ENCODE measurements at places on chromosomes 2 and 18.

- H3K27me3 ChIP-seq = peaks cover 18% of the 10 kb centered on the region
- H3K36me3 ChIP-seq = no peaks in the 10 kb centered on the region
- peaks cover 5% of the 10 kb centered on the region for H3K4me1 ChIP-seq
- no peak overlapping the region for H3K27ac ChIP-seq
Measured at GRCh38 chr2:176758426-176758825, 454.2 kb upstream of the HNRNPA3 start.

- H3K36me3 ChIP-seq = no peaks in the 10 kb centered on the region
- no peaks in the 10 kb centered on the region for H3K27me3 ChIP-seq
- DNase-seq = no peak
Measured at GRCh38 chr18:60894254-60894945, 438.8 kb upstream of the CDH20 start.

DNA sequence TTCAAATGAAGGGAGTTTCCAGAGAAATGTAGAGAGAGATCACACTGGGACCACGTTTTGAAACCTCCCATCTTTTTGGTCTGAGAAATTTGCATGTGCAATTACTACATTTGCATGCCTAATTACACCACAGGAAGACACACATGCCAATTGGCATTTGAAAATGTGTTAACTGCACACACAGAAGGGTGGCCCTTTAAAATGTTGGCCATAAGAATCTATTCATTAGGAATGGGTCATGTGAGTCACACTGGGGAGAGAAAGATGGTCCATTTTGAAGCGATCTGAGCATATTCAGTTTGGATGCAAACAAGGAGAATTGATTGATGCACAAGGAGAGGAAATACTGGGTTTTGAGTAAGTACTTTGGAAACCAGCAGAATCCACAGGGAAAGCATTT lies 1407.1 kb upstream of the ACVR2A start:
- H3K27ac ChIP-seq = no peak overlapping the region
- no peaks in the 10 kb centered on the region for H3K4me1 ChIP-seq
- no peak for DNase-seq
- H3K4me3 ChIP-seq = no peak overlapping the region
- H3K27me3 ChIP-seq = no peaks in the 10 kb centered on the region

DNA sequence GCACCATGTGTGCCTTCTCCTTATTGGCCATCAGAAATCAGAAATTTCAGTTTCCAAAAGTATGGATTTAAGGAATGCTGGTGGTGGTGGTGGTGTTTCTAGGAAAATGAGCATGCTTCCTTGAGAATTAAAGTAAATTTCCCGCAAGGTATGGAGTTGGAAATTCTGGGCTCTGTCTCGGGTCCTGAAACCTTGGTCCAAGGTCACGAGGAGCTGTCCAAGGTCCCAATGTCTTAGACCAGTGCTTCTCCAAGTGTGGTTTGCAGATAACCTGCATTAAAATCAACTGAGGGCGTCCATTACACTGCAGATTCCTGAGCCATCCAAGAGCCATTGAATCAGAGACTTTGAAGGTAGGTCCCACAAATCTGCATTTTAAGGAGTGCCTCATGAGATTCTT lies 210.9 kb upstream of the PKDCC start:
- H3K4me1 ChIP-seq = peaks cover 5% of the 10 kb centered on the region
- DNase-seq = no peak
- no peaks in the 10 kb centered on the region for H3K36me3 ChIP-seq

- DNase-seq = no peak
- H3K27ac ChIP-seq = no peak overlapping the region
- H3K4me1 ChIP-seq = peaks cover 11% of the 10 kb centered on the region
- H3K27me3 ChIP-seq = peaks cover 2% of the 10 kb centered on the region
Measured at GRCh38 chr2:101038455-101039255, 36.6 kb downstream of the RPL31 start.

DNA sequence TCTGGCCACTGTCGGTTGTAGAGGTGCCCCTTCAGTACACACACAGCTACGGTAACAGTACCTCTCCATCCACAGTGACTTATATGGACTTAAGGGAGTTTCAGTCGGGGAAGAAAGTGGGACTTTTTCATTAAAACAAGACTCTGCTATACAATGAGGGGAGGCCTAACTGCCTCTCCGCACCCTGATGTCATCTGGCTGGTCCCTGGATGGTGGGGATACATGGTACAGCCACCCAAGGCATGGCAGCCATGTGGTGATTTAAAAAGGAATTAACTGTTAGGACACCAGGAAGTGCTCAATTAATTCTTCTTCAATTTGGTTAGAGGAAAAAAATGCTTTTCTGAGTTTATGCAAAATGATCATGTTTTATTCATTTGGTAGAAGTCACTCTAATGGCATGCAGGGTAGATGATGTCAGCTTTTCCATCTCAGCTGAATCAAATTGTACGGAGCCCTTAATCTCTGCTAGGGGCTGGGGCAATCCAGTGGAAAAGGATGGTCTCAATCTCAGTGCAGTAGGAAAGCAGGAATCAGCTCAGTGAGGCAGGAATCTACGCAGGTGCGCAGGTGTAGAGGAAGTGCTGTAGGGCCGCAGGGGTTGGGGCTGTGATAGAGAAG lies 243.9 kb downstream of the PRKCE start:
- H3K27me3 ChIP-seq = no peaks in the 10 kb centered on the region
- H3K27ac ChIP-seq = no peak overlapping the region
- no peak overlapping the region for H3K4me3 ChIP-seq
- peaks cover 26% of the 10 kb centered on the region for H3K4me1 ChIP-seq
- no peaks in the 10 kb centered on the region for H3K36me3 ChIP-seq

- H3K27me3 ChIP-seq = no peaks in the 10 kb centered on the region
- peaks cover 23% of the 10 kb centered on the region for H3K36me3 ChIP-seq
- H3K4me1 ChIP-seq = no peaks in the 10 kb centered on the region
Measured at GRCh38 chr2:174439950-174440349, 44.4 kb downstream of the SCRN3 start.

- peaks cover 4% of the 10 kb centered on the region for H3K4me1 ChIP-seq
- DNase-seq = no peak
- H3K27ac ChIP-seq = no peak overlapping the region
- no peaks in the 10 kb centered on the region for H3K36me3 ChIP-seq
Measured at GRCh38 chr2:229715895-229716507, 1.6 kb upstream of the DNER start.

GRCh38 chr18:25470062-25470461 lies 118.1 kb upstream of the ZNF521 start:
- H3K4me1 ChIP-seq = no peaks in the 10 kb centered on the region
- DNase-seq = no peak
- H3K27ac ChIP-seq = no peak overlapping the region
- H3K4me3 ChIP-seq = no peak overlapping the region

GRCh38 chr18:10265560-10266333 lies 188.7 kb upstream of the APCDD1 start:
- no peak overlapping the region for H3K4me3 ChIP-seq
- no peaks in the 10 kb centered on the region for H3K36me3 ChIP-seq
- no peak overlapping the region for H3K27ac ChIP-seq
- no peak for DNase-seq
- peaks cover 7% of the 10 kb centered on the region for H3K4me1 ChIP-seq

- no peak for DNase-seq
- H3K36me3 ChIP-seq = no peaks in the 10 kb centered on the region
- no peak overlapping the region for H3K27ac ChIP-seq
- H3K4me1 ChIP-seq = no peaks in the 10 kb centered on the region
Measured at GRCh38 chr2:179711375-179711774, 150.0 kb downstream of the ZNF385B start.

DNA sequence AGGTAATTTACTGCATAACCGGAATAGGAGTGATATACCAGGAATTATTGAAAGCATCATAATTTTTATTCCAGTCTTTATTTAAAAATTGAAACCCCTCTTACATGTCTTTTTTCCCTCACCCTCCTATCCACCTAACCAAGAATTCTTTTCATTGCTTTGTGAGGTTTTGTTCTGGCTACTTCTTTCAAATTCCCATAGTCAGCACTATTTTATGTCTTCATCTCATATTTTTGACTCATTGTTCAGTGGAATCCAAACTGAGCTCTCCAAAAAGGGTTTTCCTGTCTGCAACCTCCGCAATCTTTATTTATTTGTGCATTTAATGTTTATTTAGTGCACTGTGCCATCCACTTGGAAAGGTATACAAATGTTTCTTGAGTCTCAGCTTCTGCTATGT lies 128.5 kb downstream of the DOK6 start:
- no peak overlapping the region for H3K27ac ChIP-seq
- H3K36me3 ChIP-seq = no peaks in the 10 kb centered on the region
- H3K27me3 ChIP-seq = peaks cover 2% of the 10 kb centered on the region
- no peaks in the 10 kb centered on the region for H3K4me1 ChIP-seq
- no peak overlapping the region for H3K4me3 ChIP-seq

GRCh38 chr2:226760412-226761194 lies 39.0 kb downstream of the IRS1 start:
- no peak overlapping the region for H3K27ac ChIP-seq
- H3K4me3 ChIP-seq = no peak overlapping the region
- no peaks in the 10 kb centered on the region for H3K27me3 ChIP-seq
- H3K4me1 ChIP-seq = peaks cover under 1% of the 10 kb centered on the region
- no peak for DNase-seq
- H3K36me3 ChIP-seq = peaks cover 7% of the 10 kb centered on the region

GRCh38 chr18:22166069-22166950 lies 3.1 kb upstream of the GATA6 start:
- peaks cover 19% of the 10 kb centered on the region for H3K4me1 ChIP-seq
- H3K36me3 ChIP-seq = peaks cover 5% of the 10 kb centered on the region
- no peak overlapping the region for H3K27ac ChIP-seq
- no peak for DNase-seq
- H3K27me3 ChIP-seq = peaks cover 82% of the 10 kb centered on the region

DNA sequence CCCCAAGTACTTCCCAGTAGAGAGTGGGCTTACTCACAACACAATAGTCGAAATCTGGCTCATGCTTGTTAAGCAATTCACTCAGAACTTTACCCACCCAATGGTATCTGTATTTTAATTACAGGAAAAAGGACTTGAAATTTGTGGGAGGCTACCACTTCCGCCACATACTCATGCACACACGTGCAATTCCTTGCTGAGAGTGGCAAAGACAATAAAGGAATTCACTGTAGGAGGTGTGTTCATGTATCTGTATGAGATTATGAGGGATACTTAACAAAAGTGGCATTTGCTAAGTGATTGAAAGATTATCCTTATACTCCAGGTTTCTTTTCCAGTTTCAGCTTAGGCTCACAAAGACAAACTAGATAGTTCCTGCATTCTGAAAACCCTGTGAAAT lies 14.9 kb upstream of the LYPD6 start:
- no peak overlapping the region for H3K27ac ChIP-seq
- H3K27me3 ChIP-seq = peaks cover 18% of the 10 kb centered on the region
- no peak for DNase-seq
- no peak overlapping the region for H3K4me3 ChIP-seq

- H3K27ac ChIP-seq = no peak overlapping the region
- no peaks in the 10 kb centered on the region for H3K27me3 ChIP-seq
- no peak for DNase-seq
- H3K4me3 ChIP-seq = no peak overlapping the region
Measured at GRCh38 chr2:226738191-226738820, 61.3 kb downstream of the IRS1 start.

GRCh38 chr2:102724016-102724490 lies 37.8 kb upstream of the TMEM182 start:
- H3K4me3 ChIP-seq = no peak overlapping the region
- H3K27ac ChIP-seq = no peak overlapping the region
- H3K4me1 ChIP-seq = peaks cover 6% of the 10 kb centered on the region

DNA sequence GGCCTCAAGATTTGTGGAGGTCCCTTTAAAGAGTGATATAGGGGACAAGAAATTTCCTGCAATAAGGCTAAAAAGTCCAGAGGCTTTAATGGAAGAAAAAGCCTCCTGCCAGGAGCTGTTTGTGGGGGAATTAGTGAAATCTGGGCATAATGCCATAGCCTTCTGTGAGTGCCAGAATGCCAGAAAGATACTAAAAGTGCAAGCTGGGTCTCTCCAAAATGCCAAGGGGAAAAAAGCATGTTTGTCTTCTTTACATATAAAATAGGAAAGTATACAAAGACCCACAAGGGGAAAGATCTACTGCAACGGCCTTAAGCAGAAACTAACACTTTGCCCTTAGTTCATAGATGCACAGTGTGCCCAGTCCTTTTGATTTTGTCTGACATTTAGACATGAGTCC lies 647.7 kb upstream of the ZNF804A start:
- H3K36me3 ChIP-seq = no peaks in the 10 kb centered on the region
- H3K27ac ChIP-seq = no peak overlapping the region
- no peaks in the 10 kb centered on the region for H3K27me3 ChIP-seq
- H3K4me3 ChIP-seq = no peak overlapping the region
- H3K4me1 ChIP-seq = no peaks in the 10 kb centered on the region

- H3K36me3 ChIP-seq = no peaks in the 10 kb centered on the region
- H3K4me1 ChIP-seq = no peaks in the 10 kb centered on the region
- no peak for DNase-seq
- no peak overlapping the region for H3K4me3 ChIP-seq
- no peaks in the 10 kb centered on the region for H3K27me3 ChIP-seq
Measured at GRCh38 chr2:107669335-107669734, 157.4 kb upstream of the RGPD4 start.

DNA sequence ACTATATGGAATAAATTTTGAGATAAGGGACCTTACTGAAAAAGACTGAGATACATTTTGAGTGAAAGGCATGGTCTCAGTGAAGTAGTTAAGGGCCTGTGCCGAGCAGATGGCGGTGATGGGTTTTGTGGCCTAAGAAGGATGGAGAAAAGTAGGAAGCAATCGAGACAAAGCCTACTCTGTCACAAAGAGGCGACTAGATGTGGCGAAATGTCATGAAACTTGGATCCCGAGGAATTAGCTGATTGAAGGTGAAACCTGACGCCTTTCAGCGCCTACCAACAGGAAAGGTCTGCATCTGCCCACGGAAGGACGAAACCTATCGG lies 558 bp upstream of the CEP192 start:
- peak overlapping the region; percentile 100 for H3K4me3 ChIP-seq
- H3K27ac ChIP-seq = peak overlapping the region; percentile 87
- peaks cover 11% of the 10 kb centered on the region for H3K36me3 ChIP-seq
- peaks cover 15% of the 10 kb centered on the region for H3K4me1 ChIP-seq
- no peaks in the 10 kb centered on the region for H3K27me3 ChIP-seq
- DNase-seq = no peak

DNA sequence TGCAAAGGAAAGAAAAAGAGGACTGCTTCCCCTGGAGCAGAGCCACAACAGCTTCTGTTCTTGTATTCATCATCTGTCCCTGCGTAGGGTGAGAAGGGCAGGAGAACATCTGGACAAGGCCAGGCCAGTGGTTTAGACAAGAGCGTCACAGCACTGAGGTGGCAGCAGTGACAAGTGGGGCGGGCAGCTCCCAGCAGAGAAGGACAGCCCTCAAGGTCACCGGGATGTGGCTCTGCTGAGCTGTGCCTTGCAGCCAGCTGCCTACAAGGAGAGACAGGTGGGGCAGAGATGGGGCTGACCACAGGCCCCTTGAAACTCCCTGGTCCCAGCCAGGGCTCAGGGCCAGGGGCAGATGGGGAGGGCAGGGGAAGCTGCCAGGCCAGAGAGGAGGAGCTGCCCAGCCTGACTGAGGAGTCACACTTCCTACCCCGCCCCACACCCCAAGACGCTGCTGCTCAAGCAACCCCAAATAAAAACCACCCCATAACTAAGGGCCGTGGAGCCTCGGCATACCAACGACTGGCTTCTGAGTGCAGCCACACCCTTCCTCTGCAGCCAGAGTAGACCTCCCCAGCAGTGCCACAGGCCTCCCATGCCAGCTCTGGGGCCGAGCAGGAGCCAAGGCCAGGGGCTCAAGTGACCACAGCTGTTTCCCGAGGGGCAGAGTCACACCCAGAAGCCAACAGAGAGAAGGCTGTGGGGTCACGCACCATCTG lies 5.4 kb downstream of the RAB11FIP5 start:
- H3K4me1 ChIP-seq = peaks cover 14% of the 10 kb centered on the region
- H3K36me3 ChIP-seq = no peaks in the 10 kb centered on the region
- no peak for DNase-seq

Data from activated naive CD8-positive, alpha-beta T cell treated with anti-CD3 and anti-CD28 coated beads, Interleukin-2, amount 10 ng/mL, durations not matched to agents 7 days and 5 days (primary cell).